Nucleus accumbens (tissue), 56 donors: ENCODE measurements at places on chromosomes 13 and 19.

- no peak for DNase-seq
Measured at GRCh38 chr13:74687442-74688182, 553.4 kb upstream of the KLF12 start.

DNA sequence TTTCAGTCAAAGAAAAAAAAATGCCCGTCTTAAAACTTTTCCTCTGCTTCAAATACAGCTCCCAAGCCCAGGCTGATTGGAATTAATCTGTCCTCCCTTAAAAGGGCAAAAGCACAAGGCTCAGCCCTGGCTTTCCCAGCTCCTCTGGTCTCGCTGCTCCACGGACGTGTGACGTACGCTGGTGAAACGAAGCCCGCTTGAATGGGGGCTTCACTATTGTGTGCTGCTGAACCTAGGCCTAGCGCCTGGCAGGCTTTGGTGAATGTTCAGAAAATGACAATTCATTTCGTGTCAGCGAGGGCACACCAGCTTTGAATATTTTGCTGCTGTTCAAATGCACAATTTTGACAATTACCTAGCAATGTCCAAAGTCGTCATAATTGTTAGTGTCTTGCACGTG lies 615 bp upstream of the ZNF135 start:
- DNase-seq = peak; percentile 52

DNA sequence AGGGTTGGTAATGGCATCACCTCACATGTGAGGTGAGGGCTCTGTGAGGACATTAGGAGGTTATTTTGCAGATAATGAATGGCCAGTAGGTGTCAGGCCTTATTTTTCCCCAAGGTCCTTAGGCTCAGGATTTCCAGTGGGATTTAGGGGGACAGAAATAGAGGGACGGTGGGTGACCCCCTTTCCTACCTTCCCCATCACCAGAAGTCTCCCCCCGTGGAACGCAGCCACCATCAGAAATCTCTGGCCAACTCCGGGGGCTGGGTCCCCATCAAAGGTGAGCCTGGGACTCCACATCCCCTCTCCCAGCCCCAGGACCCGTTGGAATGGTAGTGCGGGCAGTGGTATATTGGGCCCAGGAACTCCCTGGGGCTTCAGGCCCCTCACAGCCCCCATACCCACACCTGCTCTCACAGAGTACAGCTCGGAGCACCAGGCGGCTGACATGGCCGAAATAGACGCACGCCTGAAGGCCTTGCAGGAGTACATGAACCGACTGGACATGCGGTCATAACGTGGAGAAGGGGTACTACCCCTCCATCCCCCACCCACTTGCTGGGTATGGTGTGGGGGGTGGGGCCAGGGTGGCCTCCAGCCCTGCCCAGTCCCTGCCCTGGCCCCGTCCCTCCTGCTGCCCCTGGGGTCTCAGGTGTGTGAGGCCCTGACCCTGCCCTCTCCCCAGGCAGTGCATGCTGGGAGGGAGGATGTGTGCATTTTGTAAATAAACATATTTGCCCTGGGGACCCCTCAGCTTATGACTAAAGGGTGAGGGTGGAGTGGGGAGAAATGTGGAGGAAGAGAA lies 4.8 kb downstream of the PGLYRP1 start:
- no peak for DNase-seq

DNA sequence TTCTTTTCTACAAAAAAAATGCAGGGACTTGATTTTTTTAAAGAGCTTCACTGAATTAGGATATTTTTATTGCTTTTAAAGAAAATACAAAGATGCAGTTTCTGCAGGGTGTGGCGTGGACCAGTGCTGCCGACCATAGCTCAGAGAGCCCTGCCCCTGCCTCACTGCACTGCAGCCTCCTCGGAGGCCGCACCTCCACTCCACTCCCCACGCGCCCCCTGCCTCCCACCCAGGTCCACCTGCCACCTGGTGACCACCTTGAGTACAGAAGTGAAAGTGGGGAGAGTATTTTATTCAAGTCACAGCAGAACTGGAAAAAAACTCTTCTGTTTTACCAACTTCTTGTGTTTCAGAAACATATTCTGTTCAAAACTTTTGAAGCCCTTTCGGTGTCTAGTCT lies 7.9 kb upstream of the F7 start:
- no peak for DNase-seq

GRCh38 chr13:29140277-29140676 lies 320.1 kb downstream of the MTUS2 start:
- no peak for DNase-seq

DNA sequence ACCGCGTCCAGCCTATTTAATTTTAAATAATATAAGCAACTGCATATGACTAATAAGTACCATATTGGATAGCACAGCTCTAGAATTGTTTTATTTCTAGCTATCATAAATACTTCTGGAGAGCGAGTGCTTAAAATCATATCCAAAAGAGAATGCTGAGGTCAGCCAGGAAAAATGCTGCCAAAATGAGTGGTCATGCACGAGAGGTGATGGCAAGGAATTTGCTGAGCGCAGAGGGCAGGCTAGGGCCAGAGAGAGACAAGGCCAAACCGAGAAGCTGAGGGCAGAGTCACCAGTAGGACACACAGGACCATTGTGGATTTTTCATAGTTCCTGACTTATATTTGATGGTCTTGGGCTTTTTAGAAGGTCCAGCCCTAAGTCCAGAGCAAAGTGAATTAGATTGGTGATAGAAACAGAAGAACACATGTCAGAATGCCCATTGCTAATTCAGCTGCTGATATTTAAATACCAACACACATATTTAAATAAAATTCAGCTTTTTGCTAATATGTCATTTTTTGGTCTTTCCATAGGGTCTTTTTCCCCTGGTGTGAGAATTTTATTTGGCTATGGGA lies 33.6 kb upstream of the UBL3 start:
- DNase-seq = no peak

GRCh38 chr19:12478234-12478941 lies 6.2 kb downstream of the ZNF709 start:
- DNase-seq = no peak

DNA sequence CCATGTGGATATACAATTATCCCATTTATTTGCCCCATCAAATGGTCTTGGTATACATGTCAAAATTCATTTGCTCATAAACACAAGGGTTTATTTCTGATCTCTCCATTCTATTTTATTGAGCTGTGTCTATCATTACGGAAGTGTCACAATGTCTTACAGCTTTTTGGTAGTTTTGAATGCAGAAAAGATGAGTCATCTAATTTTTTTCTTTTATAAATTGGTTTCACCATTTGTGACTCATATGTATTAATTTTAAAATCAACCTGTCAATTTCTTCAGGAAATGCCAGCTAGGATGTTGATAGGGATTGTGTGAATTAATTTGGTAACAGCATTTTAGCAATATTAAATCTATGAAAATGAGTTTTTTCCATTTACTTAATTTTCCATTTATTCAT lies 2549.4 kb downstream of the PCDH9 start:
- DNase-seq = no peak
